ENCODE measurements at places on chromosomes 12 and 14.

GRCh38 chr12:130422676-130423075, 85.0 kb downstream of the PIWIL1 start:
- DNase-seq = no peak

DNA sequence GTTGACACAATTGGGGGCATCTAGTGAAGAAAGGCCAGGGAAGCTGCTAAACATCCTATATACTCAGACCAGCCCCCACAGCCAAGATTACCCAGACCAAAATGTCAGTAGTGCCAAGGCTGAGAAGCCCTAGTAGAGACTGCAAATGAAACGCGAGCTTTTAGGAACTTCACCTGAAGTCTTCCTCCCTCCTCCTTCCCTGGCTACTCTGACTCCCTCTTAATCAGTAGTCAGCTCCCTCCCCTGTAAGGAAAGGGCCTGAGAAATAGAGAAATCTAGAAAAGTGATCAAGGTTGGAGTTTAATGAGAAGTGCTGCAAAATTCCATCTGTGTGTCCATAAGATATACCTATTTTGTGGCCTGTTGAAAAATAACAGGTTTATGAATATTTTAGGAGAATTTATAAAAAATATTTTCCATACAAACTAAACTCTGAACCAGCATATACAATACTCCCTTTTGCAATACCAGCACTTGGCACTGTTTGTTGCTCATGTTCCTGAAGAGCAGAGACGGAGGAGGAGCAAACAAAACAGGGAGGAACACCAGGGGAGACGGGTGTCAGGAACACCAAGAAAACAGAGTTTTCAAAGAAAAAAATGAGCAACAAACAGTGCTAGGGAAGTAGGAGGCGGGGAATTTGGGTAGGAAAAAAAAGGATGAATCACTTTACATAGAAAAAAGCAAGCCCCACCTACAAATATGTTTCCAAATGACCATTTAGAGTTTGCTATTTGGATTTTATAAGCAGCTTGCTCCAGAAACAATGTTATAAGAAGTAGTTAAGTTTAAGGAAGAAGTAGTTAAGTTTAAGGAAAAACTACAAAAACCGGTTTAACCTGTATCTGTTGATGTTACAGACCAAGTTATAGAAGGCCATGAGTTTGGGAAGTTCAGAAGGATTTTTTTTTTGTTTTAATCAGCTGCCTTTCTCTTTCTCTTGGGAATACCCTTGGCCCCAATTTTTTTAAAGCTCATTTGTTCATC, 282.1 kb upstream of the GRIP1 start:
- DNase-seq = no peak

GRCh38 chr14:101893759-101894158, 70.6 kb upstream of the DYNC1H1 start:
- DNase-seq = no peak

GRCh38 chr14:56061051-56061450, 57.2 kb upstream of the PELI2 start:
- no peak for DNase-seq

DNA sequence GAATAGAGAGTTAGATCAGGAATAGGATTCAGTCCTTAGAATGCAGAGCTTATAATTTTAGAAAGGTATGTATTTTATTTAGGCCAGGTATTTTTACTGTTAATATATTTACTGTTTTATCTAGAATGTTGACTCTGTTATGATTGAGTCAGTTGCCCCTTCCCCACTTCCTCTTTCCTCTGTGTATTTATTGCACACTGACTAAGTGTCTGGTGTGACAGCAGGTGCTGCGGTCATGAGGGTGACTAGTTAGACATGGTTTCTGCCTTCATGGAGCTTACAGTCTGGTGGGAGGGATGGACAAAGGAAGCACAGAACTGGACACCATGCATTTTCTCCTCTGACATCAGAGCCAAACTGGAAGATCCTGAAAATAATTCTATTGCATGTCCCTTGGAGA, 159.8 kb downstream of the CACNA1C start:
- no peak for DNase-seq

DNA sequence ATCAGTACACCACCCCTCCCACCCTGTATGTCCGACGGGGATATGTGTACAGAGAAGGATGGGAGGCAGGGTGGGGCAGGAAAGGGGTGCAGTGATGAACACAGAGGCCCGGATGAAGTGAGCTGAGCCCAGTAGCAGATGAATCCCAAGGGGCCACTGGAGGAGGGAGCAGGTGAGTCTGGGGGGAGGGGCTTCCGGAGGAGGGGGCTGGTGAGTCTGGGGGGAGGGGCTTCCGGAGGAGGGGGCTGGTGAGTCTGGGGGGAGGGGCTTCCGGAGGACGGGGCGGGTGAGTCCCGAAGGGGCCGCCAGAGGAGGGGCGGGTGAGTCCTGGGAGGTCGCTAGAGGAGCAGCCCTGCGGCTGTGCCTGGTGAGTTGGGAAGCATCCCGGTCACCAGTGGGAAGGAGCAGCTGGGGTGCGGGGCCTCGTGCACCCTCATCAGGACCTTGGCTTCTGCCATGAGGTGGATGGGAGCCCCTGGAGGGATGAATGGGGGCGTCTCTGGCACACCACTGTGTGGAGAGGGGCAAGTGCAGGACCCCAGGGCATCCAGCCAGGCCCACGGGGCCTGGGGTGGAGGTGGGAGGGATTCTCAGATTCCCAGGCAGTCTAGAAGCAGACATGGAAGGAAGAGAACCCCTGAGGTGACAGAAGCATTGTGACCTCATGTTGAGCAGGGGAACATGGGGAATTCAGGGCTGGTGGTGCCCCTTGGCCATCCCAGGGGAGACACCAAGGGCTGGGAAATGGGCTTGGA, 14.0 kb downstream of the BEGAIN start:
- DNase-seq = no peak
